Kidney epithelial cell (primary cell): ENCODE measurements at places on chromosomes 12 and 14. TPM values are rescaled to one million over a fixed set of nuclear protein-coding genes. Genes with fewer than 3 reads are reported as not detected.

GRCh38 chr14:35213143-35213788 is 78.9 kb upstream of the PSMA6 start:
- no peak for DNase-seq

GRCh38 chr12:68359674-68360073 is 27.5 kb upstream of the MDM1 start:
- DNase-seq, result no peak

Gene CABP1
- total RNA-seq, result not detected in 2 replicates

Gene ERP27
- total RNA-seq, result 0.07 and 0.13 TPM in 2 replicates

DNA sequence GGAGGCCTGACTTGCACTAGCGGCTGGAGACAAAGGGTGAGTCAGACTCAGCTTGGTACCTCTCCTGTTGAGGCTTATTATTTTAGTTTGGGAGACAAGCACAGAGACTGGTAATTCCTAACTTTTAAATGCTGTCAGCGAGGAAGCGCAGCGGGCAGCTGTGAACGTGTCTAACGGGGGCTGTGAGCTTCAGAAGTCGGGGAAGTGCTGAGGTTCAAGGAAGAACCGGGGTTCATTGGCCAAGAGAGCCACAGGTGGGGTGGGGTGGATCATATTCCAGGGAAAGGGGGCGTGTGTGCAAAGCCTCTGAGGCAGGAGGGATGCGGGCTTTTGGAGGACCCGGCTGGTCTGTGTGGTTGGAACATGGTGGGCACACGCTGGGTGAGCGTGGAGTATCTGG is 36.1 kb upstream of the ADGRD1 start:
- no peak for DNase-seq

DNA sequence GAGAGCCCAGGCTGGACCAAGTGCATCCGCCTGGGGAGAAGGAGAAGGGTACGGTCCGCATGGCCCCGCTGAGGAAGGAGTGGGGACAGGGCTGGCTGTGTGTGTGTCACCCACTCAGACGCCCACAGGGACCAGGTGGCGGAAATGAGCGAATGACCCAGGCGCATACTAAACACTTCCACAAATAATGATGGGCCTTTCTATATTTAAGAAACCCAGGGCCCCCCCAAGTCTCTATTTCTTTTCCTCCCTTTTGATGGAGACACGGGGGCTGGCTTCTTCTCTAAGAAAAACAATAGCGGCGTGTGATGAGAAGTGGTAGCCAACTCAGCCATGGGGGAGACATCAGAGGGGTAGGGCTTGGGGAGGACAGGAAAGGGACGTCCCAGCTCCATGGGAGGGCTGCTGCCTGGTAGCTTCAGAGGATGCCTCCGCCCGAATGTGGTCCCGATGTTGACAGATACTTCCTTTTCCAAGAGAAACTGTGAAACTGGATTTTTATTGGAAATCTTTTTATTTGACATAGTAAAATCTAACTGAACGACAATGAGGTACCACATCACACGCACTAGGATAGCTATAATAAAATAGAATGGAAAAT is 6.3 kb upstream of the MAP1LC3B2 start:
- DNase-seq, result no peak

DNA sequence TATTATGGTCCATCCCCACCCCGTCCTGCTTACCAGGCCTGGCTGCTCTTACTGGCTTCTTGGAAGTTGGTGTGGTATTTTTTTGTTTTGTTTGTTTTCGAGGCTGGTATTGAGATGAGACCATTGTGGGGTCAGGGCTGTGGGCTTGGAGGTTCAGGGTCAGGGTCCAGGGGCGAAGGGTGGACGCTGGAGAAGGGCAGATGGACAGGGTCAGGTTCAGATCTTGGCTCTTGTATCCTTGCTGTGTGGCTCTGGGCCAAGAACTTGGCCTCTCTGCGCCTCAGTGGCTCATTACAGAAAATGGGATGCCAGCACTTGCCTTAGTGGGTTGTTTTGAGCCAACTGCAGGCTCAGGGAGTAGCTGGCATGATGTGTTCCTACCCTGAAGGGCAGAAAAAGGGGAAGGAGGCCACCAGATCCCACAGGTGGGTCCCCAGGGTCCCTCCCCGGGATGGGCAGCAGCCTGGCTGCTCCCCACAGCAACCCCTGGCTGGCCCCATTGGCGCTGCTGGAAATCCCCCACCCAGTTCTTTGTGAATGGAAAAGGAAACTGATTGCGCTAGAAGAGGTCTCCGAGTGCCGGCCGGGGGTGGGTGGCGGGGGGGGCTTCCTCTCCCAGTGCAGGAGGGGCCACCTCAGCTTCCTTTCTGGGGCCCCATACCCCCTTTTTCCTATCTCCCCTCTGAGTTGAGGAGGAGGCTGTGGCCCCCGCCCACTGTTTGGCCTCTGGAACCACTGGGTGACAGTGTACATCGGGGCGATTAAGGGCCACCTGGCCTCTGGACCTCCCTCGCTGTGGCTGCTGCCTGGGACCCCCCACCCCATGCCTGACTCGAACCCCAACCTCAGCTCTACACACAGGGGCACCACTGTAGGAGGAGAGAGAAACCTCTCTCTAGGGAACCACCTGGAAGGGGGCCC is 25.0 kb downstream of the SH2B3 start:
- DNase-seq, result no peak

DNA sequence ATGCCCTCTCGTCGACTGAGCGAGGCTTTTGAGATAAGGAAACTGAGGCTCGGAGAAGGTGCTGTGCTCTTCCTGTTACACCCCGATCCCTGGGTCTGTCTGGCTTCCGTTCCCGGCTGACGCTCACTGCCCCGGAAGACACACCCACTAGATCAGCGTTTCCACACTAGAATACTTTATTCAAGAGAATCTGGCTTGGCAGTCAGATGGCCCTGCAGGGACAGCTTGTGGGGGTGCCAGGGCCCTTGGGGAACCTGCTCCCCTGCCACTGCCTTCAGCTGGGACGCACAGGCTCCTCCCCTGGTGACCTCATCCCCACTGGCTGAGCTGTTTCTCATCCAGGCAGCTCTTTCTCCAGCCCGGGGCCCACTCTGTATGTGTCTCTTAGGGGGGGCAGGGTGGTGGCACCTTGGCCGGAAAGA is 13.7 kb downstream of the PGF start:
- DNase-seq, result no peak

- no peak for DNase-seq
Measured at GRCh38 chr14:50059763-50060616, 56.4 kb downstream of the VCPKMT start.

- no peak for DNase-seq
Measured at GRCh38 chr12:90745211-90745610, 209.8 kb downstream of the CCER1 start.

DNA sequence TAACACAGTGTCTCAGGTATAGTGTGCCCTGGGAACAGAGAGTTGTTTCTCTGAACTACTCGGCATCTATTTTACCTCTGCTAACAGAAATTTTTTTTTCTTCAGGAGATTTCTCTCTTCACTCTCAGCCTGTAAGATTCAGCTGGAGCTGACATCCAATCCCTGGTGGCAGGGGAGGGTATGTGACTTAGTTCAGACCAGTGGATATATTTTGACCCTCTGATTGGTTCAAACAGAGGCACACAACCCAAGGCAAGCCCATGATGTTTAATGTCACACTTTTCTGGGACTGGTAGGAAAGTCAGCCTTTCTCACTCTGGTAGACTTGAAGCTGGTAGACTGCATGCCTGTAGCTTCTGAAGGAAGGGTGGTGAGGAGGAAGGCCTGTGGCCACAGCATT is 147.9 kb downstream of the HMGA2 start:
- DNase-seq, result no peak

DNA sequence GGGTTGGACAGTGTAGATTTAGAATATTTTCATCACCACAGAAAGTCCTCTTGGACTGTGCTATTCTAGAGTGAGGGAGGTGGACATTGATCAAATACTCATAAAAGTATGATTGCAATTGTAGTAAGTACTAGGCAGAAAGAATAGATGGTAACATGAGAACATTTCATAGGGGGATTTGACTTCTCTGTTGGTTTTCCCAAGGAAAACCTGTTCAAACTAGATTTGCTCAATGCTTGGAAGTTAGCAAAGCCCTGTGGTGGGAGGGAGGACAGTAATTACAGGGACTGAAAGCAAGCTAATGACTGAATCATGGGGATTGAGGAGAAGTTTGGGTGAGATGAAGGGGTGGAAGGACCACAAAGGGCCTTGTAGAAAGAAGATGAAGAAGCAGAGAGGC is 24.4 kb upstream of the EID3 start:
- no peak for DNase-seq
